Fibroblast of gingiva (primary cell): ENCODE measurements at places on chromosomes 5 and 9.

- DNase-seq: no peak
Measured at GRCh38 chr9:136029556-136029955, 65.5 kb downstream of the NACC2 start.

DNA sequence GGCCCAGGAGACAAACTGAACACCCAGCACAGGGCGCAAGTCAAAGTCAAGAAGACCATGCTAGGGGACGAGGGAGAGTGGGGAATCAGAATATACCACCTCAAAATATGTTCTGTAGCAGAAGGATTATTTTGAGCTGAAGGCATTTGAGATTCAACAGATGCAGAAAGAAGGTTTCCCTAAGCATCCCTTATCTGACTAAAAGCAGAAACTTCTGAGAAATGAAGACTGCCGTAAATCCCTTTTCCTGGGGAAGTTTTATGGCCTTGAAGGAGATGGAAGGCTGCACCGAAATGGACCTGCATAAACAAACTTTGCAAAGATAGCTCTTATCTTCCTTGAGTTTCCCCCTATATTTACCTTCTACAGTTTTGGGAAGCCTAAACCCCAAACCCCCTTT is 72.8 kb downstream of the PTTG1 start:
- DNase-seq: no peak

DNA sequence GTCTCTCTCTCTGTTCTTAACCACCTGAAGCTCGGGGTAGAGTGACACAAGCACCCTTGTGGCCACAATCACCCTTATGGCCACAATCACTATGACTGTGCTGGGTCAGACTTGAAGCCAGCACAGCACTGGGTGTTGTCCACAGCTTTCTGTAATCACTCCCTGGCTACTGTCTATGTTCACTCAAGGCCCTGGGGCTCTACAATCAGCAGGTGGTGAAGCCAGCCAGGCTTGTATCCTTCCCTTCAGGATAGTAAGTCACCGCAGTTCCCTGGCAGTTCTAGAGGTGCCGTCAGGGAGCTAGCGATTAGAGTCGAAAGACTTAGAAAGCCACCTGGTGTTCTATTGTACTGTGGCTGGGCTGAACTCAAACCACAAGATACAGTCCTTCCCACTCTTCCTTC is 44.2 kb downstream of the GDA start:
- DNase-seq: no peak

GRCh38 chr9:16689351-16689938 is 181.0 kb downstream of the BNC2 start:
- DNase-seq: no peak

- no peak for DNase-seq
Measured at GRCh38 chr9:129879991-129880653, 44.9 kb downstream of the USP20 start.
